Pulmonary artery endothelial cell (primary cell): ENCODE measurements at places on chromosomes 7 and 10. TPM values are rescaled to one million over a fixed set of nuclear protein-coding genes. Genes with fewer than 3 reads are reported as not detected.

- DNase-seq, result no peak
Measured at GRCh38 chr10:49114718-49115014, 656 bp downstream of the VSTM4 start.

DNA sequence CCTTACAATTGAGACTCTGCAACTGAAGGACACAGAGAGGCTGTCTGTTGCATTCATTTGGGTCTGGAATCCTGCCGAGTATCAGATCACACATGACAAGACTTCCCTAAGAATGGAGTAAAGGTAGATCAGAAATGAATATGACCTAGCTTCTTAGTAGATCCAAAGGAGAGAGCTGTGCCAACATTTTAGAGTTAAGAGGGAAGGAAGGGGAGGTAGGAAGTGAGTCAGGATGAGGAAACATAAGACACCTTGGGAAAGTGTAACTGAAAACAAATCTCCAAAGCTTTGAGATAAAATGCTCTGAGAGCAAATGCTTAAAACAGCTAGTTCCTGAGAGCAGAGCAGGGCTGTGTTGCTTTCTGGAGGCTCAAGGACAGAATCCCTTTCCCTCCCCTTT is 6.1 kb upstream of the SLC25A13 start:
- DNase-seq, result no peak

- no peak for DNase-seq
Measured at GRCh38 chr10:131310142-131310541, 1.4 kb downstream of the TCERG1L start.

DNA sequence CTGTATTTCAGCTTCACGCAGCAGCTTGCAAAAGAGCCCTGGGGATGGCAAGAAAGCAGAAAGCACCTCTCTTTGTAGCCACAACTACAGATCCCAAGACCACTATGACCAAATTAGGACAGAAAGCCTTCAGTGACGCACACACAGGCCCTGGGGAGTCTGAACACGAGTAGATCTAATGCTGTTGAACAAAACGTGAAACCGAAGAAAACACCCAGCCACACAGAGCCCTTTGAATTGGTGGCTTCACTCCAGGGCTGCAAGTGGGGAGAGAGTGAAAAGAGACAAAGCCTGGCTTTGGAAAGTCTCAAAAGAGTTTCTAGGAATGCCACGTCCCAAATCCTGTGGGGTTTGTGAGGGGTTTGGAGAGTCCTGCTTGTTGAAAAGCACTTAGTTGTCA is 28.4 kb downstream of the PLXNA4 start:
- DNase-seq, result no peak

The STEAP1 gene
- total RNA-seq, result 18.6 and 40.1 TPM in 2 replicates

- DNase-seq, result no peak
Measured at GRCh38 chr10:28769091-28769604, 91.8 kb downstream of the BAMBI start.

- DNase-seq, result no peak
Measured at GRCh38 chr10:78283069-78283682, 249.5 kb downstream of the RPS24 start.

DNA sequence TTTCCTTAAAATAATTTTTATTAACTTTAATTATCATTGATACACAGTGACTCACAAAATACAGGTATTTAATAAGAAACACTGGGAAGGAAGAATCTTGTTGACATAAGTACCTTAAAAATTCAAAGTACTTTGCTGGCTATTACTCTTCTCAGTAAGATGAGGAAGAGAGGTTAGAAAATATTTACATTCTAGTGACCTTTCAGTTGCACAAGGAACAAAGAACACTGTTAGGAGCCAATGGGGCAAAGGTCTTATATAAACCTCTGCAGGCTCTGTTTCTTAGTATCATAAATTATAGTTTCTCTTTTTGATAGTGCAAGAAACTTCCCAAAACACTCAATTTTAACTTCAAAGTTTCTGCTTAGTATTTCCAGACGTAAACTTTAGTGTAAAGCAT is 4.8 kb upstream of the TAX1BP1 start:
- no peak for DNase-seq

GRCh38 chr7:98187138-98187502 is 24.1 kb upstream of the BHLHA15 start:
- no peak for DNase-seq

DNA sequence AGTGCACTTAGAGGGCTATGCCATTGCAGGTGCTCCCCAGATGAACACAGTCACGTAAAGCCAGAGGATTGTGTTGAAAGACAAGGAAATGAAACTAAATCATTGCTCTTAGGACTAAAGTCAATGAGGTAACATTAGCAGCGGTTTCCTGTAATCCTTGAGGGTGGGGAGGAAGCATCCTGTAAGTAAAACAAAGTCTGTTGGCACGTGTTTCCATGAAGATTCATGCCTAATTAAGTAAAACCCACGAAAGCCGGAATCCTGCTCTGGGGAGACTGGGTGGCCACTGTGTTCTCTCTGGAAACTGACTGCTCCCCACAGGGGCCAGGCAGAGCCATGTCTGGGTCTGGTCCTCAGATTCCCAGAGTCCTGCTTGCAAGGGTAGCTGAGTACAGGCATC is 18.3 kb downstream of the STEAP1B start:
- peak; percentile 44 for DNase-seq

DNA sequence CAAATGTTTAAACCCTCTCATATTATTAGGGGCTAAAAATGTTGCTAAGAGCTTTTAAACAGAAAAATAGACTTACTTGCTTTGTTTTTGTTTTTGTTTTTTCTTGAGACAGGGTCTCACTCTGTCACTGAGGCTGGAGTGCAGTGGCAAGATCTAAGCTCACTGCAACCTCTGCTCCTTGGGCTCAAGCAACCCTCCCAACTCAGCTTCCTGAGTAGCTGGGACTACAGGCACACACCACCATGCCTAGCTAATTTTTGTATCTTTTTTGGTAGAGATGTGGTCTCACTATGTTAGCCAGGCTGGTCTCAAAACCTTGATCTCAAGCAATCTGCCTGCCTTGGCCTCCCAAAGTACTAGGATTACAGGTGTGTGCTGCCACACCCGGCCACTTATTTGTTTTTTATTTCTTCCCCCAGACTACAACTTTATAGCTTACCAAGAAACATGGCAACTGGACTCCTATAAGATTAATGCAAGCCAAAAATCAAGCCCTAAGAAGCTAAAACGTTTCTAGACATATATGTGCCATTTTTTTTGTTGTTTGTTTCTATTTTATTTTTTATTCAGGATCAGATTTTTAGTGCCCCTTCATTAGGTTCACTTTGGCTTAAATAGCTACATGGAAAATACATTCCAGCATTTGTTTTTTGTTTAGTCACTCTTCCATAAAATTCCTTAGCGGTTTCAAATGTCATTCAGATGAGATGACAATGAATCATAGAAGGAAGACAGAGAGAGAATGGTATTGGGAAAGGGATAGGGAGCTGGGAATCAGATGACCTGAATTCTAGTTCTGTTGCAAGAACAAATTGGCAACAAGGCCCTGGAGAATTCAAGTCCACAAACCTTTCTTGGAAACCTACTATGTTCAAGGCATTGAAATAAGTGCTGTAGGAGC is 163.4 kb upstream of the MKLN1 start:
- no peak for DNase-seq

The CCDC3 gene
- 0.18 and 0.66 TPM in 2 replicates for total RNA-seq

DNA sequence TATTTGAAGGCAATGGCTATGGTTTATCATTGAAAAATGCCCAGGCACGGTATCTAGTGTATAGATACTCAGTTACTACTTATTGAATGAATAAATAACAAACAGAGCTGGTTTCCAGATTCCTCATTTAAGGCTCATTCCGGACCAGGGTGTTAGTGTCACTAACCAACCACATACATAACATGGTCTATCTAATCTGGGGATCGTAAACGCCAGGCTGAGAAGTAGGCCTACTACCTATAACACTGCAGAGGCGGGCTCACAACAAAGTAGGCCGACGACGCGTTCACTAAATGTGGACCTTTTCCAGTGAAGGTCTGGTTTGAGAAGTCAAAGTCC is 423 bp downstream of the LSM5 start:
- DNase-seq, result no peak

The PRLHR gene
- total RNA-seq, result not detected in 2 replicates

DNA sequence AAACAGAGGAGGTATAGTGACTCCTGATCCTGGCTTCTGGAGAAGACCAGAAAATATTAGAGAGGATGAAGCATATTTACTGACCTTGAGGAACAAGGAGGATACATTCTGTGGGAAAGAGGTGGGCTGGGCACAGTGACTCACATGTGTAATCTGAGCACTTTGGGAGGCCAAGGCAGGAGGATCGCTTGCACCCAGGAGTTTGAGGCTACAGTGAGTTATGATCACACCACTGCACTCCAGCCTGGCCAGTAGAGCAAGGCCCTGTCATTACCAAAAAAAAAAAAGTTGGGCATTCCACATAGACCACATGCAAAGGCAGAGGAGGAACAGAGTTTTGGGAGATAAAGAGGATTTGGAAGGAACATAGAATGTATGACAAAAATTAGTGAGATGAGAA is 4.4 kb upstream of the ACBD5 start:
- DNase-seq, result no peak

DNA sequence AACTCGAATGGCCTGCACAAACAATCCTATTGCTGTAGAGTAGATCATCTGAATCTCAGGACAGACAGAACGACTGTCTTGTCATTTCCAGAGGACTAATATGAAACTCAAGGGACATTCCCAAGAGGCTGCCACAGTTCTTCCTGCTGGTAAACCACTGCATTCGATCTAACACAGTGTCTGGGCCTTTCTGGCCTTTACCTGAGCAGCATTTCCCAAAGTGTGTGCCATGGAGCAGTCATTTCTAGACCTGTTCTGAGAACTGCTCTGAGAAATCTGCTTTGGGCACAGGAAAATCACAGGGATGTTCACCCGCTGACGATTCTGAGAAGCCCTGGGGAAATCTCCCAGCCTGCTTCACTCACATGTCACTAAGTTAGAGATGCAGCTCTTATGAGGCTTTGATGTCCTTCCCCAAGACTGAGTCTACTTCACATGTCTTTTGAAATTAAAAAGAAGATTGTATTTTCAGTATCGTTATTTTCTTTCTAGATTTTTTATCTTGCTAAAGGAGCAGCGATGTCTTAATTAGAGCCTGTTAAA is 18.4 kb downstream of the GPNMB start:
- DNase-seq, result no peak

GRCh38 chr7:88396295-88396947 is 89.7 kb upstream of the STEAP4 start:
- DNase-seq, result peak; percentile 43

- DNase-seq, result no peak
Measured at GRCh38 chr10:128747582-128748346, 621.5 kb upstream of the MKI67 start.

- peak; percentile 49 for DNase-seq
Measured at GRCh38 chr7:80499350-80499953, 12.4 kb downstream of the GNAT3 start.

DNA sequence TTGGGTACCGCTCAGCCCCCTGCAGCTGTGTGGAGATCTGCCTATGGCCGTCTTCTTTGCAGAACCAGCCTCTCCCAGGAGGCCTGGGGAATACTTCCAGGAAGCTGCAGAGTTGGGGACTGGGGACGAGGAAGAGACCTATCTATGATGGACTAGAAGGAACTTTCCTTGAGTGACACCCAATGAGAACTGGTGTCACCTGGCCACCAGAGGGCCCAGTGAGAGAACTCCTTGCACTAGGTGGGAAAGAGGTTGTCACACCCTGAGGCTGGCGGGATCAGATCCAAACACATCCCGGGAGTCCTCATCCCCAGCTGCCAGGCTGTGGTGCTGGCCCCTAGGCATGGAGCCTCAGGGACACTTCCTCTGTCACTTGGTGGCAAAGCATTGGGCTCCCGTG is 4.9 kb upstream of the GRID2IP start:
- no peak for DNase-seq

GRCh38 chr10:21808550-21808949 is 195.0 kb downstream of the DNAJC1 start:
- DNase-seq, result no peak

- no peak for DNase-seq
Measured at GRCh38 chr10:88903715-88904114, 23.7 kb downstream of the STAMBPL1 start.

DNA sequence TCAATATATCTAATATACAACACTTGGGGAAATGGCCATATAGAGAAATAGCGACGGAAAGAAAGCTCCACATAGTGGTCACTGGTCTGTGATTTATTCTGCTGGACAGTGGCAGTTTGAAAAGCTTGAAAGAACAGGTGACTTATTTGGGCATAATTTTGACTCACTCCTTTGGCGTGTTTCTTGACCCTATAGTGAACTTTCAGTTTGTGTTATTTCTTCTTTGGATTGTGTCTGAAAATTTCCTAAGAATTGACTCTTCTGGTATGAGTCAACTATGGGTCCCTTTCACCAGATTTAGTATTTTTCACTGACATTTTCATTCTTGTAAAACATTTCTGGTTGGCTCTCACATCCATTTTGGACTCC is 25.8 kb upstream of the IMMP2L start:
- DNase-seq, result no peak

The SPACDR gene
- total RNA-seq, result 1.2 TPM in 2 replicates

The CTTNBP2 gene
- not detected in 2 replicates for total RNA-seq

The CNPY1 gene
- not detected in 2 replicates for total RNA-seq

GRCh38 chr10:84574102-84574501 is 245.7 kb downstream of the CCSER2 start:
- no peak for DNase-seq
